ENCODE measurements at places on chromosomes 7 and 10. TPM values are rescaled to one million over a fixed set of nuclear protein-coding genes. Genes with fewer than 3 reads are reported as not detected.

The ADRA2A gene
- total RNA-seq, result 15.9 TPM

The PON1 gene
- total RNA-seq, result not detected

The METTL27 gene
- 0.78 TPM for total RNA-seq

The IKZF1 gene
- total RNA-seq, result 2.3 TPM

The ST8SIA6 gene
- total RNA-seq, result 16.2 TPM

The PRLHR gene
- 4.1 TPM for total RNA-seq

DNA sequence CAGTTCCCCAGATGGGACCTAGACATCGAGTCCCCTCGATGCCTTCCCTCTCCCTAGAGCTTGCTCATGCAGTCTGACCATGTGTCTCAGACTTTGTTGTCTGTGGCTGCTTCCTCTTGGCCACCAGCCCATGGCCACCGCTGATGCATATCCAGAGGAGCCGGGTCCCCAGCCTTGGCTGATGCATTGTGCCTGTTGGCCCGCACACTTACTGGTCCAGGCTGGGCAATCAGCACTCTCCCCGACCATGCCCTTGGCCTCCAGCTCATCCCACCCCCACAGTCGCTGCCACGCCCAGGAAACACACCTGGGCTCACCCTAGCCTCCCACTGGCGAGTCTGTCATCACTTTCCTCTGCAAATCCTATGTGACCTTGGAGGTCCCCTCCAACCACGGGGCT, 10.1 kb downstream of the NPC1L1 start:
- DNase-seq, result no peak

DNA sequence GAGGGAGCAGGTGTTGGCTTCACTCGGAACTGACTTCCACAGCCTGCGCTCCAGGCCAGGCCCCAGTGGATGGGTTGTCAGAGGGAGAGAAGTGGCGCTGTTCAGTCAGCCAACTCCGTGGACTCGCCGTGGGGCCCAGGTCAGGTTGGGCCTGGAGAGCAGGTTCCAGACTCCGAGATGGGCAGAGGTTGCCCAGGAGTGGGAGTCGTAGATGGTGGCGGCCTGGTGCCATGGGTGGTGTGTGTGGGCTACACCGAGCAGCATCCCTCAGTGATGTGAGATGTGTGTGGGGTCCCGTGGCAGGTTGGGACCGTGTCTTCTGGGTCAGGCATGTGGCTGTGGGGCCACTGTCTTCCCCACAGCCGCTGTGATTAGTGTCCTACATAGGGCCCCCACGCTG, 10.4 kb downstream of the ZNF316 start:
- DNase-seq, result no peak

DNA sequence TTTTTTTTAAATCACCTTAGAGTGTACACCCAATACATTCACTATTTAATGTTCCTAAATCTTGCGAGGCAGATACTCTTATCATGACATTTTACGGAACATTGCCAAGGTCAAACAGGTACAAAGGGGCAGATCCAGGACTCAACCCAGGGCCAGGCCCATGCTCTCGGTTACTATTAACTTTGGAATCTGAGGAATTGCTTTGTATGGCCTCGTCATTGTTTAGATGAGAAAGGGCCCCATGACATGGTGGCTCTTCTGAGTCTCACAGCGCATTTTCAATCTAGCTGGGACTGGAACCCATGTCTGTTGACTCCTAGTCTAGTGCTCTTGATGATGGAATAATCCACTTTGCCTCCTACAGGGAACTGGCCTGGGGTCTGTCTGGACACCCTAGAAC, 59.1 kb downstream of the GATA3 start:
- no peak for DNase-seq

GRCh38 chr7:147894271-147894670, 696.3 kb upstream of the C7orf33 start:
- DNase-seq, result no peak

DNA sequence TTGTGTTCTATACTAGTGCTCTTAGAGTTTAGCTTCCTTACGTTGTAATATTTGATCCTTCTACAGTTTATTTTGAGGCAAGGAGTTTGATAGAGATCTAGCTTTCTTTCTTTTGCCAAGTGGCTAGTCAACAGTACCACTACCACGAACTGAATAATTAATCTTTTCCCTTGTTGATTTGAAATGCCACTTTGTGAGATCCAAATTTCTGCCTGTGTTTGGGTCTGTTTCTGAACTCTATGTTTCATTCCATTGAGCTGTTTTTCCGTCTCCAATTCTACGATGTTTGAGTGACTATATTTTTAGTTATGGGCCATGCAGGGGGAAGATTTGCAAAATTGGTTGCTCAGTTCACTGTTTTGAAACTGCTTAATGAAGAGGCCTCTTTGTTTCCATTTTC, 134.7 kb downstream of the KIAA1217 start:
- DNase-seq, result no peak

DNA sequence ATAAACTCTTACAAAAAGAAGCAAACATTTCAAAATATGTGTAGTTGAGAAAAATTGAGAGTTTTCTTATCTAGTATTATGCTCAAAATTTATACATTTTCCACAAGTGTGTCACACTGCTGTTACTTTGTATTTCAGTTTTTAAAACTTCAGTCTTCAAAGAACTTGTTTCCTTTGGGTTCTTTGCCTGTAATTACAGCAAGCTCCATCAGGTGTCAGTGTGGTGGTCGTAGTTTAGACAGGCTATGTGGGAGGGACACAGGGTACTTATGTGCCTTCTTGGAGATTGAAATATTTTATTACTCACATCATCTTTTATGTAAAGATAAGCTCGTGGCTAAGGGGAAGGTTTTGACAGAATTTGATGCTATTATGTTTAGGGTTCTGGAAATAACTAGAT, 360.5 kb downstream of the FGFR2 start:
- no peak for DNase-seq

DNA sequence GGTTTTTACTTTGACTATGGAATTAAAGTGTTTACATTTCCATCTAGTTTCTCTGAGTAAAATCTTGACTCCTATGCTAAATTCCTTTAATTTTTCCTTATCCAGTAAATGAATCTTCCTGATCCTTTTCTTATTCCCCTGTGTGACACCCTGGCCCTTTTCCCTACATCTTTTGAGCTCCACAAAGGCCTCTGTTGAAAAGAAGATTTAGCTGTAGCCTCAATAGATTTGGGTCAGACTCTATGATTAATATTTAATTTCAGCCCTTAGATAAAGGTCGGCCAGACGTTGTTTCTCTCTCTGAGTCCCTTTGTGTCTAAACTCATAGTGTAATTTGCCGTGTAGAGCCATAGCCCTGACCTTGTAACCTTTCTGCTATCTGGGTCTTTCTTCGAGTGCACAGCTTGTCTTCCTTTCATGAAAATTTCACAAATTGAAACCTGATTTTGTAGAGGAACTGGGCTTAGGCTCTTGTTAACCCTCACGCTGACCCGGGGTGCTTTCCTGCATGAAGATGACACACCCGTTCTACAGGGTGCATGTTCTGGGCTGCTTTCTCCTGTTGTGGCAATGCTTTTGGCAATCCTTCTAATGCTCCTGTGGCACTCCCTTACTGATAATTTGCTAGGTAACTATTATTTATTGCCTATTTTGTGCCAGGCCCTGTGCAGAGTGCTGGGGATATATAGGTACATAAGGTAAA, 21.2 kb downstream of the LSMEM1 start:
- no peak for DNase-seq

GRCh38 chr7:4642468-4643203, 39.5 kb upstream of the FOXK1 start:
- DNase-seq, result no peak

GRCh38 chr7:44590910-44591309, 8.9 kb upstream of the TMED4 start:
- DNase-seq, result no peak

DNA sequence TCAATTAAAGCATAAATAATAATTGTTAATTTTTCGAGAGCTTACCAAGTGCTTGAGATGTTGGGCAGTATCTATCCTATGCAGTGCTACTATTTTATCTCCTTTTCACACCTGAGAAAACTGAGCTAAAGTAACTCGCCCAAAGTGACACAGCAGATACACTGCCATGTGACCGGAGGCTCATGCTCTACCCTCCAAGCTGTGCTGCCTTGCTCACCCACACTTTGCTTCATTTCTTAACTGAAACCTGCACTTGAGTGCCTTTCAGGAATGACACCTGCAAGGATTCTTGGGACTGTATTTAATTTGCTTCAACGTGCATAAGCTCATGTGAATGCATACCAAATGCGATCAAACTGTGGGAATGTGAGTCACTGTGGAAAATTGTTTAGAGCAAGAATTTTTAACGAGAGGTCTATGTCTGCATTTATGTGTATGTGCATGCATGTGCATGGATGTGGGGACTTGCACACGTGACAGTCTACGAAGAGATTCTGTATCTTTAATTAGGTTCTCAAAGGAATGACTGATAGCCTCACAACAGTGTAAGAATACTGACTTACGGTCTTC, 119.2 kb downstream of the ADCYAP1R1 start:
- DNase-seq, result no peak

DNA sequence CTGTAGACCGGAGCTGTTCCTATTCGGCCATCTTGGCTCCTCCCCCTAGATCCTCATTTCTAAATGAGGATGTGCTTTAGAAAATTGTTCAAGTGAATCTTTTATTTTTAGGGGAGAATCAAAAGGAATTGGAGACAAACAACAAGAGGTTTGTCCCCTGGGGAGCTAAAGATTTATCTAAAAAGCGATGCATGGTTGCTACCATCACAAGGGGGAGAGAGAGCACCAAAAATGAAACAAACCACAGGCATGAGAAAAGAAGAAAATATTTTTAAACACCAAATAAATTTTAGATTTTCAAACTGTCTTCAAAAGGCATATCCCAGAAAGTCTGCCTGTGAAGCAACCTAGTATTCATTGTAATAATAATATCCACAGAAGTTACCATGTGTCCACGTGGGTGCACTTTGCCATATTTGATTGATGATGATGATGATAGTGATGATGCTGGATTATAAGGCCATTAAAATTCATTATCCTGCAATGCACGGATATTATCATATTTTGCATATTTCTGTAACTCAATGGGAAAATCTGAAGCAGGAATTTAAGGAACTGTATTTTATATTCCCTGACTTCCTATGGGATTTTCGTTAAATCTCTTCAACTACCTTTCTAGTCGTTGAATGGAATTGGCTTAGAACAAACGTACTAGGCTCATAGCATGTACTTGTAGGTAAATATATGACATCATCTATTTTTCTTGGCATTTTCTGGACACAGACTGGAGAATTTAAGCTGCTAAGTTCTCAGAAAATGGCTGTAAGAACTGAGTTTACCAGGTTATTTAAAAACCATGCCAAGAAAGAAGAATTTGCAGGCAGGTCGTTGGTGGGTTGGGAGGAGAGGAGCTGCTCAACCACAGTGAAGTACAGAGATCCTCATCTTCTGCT, 171.6 kb downstream of the WDR37 start:
- no peak for DNase-seq

DNA sequence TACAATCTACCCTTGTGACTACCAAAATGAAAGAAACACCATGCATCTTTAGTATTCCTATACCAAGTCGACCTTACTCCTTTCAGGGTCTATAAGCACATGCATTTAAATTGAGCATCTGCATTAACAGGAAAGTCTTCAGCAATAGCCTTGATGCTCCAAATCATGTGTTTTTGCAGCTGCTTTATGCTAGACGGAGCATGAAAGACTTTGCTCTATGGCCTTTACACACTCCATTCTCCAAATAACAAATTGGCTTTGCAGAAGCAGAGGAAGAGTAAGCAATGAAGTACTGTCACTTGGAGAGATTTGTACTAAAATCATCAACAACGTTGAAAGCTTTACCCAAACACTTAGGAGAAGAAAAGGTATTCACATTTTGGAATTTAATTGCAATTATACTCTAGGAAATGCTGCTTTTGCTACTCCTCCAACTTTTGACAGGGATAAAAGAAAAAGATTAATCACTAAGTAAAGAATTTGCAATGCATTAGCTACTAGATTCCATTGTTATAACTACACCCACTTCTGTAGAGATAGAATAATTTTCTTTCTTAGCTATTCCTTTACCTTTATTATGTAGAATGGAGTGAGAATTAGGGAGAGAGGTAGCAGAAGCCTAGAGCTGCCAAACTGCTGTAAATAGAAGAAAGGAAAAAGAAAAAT, 131.8 kb downstream of the SEMA3E start:
- DNase-seq, result no peak

DNA sequence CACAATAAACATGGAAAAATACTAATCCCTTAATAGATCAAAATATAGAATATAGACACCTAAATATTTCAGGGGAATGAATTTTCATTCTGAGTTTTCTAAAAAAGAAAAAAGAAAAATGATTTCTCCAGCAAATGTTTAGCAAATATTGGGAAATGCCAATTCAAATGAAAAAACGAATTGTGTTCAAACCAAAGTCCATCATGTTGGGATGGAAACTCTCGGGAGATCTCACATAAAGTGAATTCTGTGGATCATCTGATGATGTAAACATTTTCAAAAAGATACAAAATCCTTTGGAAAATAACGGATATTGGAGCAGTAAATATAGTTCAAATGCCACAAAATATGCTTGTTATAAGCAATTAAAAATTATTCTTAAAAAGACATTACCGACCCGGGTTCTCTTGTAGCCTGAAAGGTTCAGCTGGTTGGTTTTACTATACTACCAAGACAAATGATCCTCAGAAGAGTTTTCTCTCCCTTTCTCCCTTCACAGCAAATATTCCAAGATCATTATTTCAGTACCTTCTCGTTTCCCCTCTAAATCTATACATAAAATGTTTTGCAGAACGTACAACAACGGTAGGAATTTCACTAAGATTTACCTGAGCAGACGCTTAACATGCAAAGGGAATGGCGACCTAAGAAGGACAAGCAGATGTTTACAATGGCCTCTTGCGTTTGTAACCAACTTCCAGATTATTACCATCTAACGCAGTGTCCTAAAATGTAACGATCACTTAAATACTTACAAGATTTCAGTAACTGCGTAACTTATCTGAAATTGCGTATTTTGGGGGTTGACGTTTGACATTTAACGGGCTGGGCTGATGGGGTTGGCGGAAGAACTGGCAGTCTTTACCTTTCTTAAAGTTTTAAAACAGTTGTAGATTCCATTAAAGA, 2.5 kb downstream of the HOXA13 start:
- DNase-seq, result no peak

- DNase-seq, result no peak
Observed at GRCh38 chr10:47346581-47347302, 1.4 kb upstream of the RBP3 start.
